ENCODE measurements at places on chromosomes 5 and 9. TPM values are rescaled to one million over a fixed set of nuclear protein-coding genes. Genes with fewer than 3 reads are reported as not detected.

Gene DRD1
- 0.99 TPM for total RNA-seq

Gene C5orf58
- total RNA-seq = not detected

Gene DAB2
- 162 TPM for total RNA-seq

Gene PIGO
- 13.9 TPM for total RNA-seq

Gene MED10
- 30.9 TPM for total RNA-seq

Gene IL13
- total RNA-seq = not detected

Gene DDX4
- total RNA-seq = not detected

Gene RNF44
- 14.7 TPM for total RNA-seq

Gene PCDHB16
- 9.1 TPM for total RNA-seq

Gene WNK2
- total RNA-seq = 4.7 TPM

Gene FAM81B
- not detected for total RNA-seq

DNA sequence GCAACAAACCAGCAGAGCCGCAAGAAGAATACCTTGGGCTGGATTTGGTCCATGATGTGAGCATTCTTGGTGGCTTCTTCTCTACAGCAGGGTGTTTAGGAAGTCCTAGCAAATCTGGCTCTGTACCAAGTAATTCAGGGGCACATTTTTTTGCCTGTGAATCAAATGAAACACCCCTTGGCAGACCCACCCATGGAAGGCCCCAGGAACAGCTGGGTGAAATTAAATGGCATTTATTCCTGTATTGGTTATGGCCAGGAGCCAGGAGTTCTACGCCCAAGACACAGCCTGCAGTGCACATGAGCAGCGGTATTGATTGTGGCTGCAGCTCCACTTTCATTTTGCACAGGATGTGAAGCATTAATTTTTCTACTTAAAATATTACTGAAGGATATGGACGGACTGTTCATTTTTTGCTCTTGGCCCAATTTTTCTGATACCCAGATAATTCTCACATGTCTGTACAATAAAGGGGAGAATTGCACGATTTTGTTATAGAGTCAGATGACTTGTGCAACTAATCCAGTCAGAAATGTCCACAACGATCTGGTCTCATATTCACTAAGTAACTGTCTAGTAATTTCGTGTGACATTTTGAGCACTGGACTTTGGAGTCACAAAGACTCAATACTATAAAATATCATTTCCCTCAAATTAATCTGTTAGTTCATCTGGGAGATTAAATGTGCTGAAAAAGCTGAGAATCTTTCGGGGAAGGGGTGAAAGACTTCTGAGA lies 120.7 kb upstream of the APC start:
- no peak for DNase-seq

DNA sequence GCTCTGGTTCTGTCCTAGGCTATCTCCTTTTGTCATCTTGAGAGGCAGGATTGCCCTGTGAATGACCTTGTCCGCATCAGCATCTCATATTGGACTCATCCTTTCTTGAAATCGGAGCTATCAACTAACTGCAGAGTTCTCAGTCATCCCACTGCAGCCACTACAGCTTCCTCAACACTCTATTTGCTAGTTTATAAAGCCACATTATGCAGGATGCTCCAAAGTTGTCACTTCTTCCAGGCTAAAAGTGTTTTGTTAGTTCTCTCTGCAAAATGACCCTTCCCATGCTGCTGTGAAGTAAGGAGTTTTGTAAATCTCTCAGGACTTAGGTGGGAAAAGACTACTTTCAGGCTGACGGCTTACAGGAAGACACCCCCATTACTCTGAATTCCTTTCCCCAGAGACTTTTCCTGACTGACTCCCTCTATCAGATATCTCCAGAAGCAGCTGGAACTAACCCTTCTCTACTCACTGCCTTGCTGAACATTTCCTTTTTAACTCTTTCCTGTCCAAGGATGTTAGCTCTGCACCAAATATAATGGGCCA lies 257.6 kb downstream of the NFIB start:
- DNase-seq = no peak

DNA sequence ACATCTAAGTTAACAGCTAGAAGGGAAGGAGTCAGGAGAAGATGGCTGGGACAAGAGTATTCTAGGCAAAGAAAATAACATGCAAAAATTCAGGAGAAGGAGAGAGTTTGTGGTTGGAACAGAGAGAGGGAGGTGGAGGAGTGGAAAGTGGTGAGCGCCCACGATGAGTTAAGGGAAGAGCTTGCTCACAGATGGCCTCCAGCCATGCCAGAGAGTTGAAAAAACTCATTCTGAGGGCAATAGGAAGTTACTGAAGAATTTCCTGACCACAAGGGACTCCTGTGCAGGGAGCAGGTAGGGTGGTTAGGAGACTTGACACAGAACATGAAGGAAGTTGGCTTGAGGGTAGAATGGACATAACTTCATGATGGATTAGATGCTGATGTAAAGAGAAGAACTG lies 159.7 kb downstream of the DOCK2 start:
- no peak for DNase-seq

DNA sequence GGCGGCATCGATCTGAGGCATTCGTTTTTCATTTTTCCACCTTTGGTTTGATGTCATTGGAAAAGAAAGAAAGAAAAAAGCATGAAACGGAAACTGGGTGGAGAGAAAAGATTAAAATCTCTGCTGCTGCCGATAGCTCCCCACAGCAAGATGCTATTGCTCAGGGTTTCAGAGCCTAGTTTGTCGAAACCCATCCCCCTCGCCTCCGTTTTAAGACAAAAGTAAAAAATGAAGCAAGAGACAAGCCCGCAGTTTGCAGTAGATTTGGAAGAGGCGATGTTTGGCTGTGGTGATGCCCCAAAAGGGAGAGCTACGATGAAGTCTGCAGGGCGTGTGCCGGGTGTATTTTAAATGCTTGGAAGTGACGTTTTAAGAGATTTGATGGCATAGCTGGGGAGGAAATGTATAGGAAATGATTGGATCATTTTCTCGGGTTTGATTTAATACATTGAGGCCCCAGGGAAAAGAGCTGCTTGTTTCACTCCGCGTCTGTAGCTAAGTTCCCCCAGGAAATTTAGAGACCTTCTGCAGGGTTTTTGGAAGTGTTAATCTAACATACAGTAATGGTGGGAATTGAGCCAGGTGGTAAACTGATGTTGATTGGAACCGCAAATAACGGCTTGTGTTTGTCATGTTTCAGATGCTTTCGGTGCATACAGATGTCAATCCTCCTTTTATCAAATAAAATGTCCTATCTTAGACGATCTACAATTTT lies 909 bp downstream of the NDFIP1 start:
- no peak for DNase-seq

- no peak for DNase-seq
Observed at GRCh38 chr5:106171132-106171531, 1499.6 kb downstream of the EFNA5 start.

GRCh38 chr5:60458666-60459065 lies 241.3 kb downstream of the DEPDC1B start:
- DNase-seq = no peak

DNA sequence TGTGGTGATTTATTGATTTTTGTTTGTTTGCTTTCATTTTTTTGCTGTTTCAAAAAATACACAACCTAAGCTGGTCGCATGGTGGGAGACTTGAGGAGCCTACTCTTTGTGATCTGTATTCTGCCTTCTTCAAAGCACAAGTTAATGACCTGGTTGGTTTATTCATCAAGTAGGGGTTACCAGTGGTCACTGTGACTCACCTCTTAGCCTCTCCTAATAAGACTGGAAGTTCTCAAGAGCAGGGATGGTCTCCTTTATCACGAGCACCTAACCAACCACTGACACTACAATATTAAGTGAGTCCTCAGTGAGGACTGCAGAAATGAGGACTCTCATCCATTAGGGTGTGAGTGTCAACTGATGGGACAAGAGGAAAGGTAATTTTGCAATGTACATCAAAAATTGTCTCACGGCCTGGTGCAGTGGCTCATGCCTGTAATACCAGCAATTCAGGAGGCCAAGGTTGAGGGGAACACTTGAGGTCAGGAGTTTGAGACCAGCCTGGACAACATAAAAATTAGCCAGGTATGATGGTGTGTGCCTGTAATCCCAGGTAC lies 13.6 kb upstream of the MTMR12 start:
- DNase-seq = no peak

DNA sequence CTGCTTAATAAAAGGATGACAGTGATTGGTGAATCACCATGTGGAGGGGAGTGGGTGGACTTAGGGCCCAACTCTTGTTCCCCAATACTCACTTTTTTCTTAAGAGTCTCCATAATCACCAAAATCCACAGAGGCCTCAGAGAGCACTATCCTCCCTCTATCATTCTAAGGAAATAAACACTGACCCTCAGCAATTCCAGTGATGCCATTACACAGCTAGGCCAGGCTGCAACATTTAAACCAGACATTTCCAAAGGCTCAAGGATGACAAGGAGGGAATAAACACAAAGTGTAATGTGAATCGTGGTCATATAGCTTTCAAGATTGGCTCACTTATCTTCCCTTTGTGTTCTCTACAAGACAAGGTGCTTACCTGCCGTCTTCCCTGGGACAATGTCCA lies 2.4 kb upstream of the ARSI start:
- no peak for DNase-seq

DNA sequence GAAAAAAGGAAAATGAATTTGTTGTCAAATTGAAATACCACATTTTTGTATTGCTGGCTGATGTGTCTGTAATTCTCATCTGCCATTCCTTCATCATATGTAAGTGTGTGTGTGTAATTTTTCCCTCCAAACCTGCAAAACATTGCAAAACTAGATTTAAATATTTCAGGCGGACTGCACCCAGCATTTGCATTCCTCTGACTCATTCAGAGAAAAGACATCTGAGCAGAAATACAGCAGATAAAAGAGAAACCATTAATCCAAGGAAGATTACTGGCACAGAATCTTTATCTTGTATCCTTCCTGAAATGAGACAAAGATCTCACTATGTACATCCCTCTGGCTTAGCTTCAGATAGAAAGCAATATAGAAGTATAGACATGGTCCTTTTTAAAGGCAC lies 275.3 kb downstream of the TMEM38B start:
- DNase-seq = no peak

GRCh38 chr5:116765441-116765840 lies 190.8 kb upstream of the SEMA6A start:
- DNase-seq = no peak

DNA sequence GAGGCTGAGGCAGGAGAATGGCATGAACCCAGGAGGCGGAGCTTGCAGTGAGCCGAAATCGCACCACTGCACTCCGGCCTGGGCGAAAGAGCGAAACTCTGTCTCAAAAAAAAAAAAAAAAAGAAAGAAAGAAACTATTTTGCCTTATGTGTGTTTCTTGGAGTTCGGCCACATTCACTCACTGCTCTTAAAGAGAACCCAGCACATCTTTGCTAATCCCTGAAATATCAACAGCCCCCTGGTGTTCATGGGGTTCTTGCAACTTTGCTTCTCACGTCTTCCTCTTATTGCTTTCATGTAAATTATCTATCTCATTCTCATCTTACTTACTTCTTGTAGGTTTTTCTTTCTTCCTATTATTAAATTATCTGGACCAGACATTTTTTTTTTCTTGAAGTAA lies 126.3 kb upstream of the ASTN2 start:
- no peak for DNase-seq

DNA sequence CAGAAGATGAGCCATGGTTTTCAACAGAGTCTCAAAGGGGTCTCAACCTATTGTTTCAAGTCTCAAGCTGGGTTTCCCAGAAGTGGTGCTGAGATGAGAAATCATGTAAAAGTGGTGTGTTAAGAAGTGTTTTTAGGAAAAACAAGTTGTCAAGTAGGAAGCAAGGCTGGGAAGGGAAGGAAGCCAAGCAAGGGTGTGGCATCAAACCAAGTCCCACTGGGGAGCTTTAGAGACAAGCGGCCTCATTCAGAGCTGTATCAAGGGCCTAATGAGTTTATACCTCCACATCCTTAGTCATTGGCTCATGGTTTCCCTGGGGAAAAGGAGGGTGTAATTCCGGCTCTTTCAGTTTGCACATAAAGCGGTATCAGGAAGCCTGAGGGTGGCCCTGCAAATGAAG lies 26.4 kb upstream of the GABRB2 start:
- DNase-seq = no peak

- no peak for DNase-seq
Observed at GRCh38 chr9:88680505-88681160, 145.7 kb downstream of the NXNL2 start.

- DNase-seq = no peak
Observed at GRCh38 chr5:173922527-173922926, 34.4 kb downstream of the CPEB4 start.

- DNase-seq = no peak
Observed at GRCh38 chr5:130333089-130333488, 428.8 kb downstream of the CHSY3 start.

GRCh38 chr5:77994943-77995342 lies 218.8 kb upstream of the TBCA start:
- DNase-seq = no peak
